CD8-positive, alpha-beta T cell (primary cell): ENCODE measurements at places on chromosomes 1 and 21.

DNA sequence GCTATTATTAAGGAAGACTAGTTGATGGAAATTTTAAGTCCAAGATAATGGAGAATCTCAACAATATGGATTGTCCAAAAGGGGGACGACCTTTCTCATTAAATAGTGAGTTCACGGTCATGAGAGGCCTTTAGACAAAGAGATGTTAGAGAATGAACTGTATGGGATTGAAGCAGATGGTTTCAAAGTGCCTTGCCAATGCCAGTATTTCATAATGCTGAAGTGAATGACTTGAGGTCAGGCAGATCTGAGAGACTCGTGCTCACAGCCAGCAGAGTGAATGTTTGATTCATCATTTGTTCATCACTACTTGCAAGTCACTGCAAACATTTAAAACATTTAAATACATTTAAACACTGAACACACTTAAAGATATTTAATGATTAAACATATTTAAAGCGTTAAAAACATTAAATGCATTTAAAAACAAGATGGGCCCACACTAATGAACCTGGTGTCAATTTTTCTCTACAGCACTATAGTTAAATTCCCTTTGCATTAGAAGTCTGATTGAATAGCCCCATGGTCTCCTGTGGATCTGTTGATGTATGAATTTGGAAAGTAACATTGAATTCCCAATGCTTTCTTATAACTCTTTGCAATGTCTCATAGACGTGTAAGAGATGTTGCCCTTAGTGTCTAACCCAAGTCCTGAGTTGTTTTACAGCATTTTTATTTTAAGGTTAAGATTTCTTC lies 80.7 kb downstream of the TGFB2 start:
- no peak for DNase-seq

- peak; percentile 58 for DNase-seq
Observed at GRCh38 chr1:19462781-19463503, 22.4 kb downstream of the CAPZB start.

DNA sequence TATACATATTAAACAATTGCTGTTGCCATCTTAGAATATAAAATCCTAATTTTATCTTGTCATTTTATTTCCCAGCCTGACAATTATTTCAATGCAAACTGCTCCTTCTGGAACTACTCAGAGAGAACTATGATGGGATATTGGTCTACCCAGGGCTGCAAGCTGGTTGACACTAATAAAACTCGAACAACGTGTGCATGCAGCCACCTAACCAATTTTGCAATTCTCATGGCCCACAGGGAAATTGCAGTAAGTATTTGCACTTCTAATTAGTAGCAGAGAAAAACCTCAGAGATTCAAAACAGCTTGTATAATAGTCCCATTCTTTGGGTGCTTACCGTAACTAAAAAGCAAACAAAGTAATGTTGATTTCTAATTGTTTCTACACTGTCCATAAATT lies 167.2 kb downstream of the ADGRL2 start:
- DNase-seq: no peak

GRCh38 chr1:51313961-51314777 lies 16.2 kb downstream of the TTC39A start:
- DNase-seq: no peak

DNA sequence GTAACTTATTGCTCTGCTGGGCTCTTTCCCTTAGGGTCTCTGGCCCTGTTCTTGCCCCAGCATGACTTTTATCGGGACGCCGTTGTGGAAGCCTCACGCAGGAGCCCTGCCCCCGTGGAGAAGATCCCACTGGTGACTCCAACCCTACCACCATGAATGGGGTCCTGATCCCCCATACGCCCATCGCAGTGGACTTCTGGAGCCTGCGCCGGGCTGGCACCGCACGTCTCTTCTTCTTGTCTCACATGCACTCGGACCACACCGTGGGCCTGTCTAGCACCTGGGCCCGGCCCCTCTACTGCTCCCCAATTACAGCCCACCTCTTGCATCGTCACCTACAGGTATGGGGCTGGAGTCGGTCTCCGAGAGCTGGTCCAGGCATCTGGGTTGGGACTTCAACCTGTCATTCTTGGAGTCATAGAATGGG lies 322 bp downstream of the DCLRE1B start:
- no peak for DNase-seq

GRCh38 chr1:10186331-10187025 lies 23.9 kb upstream of the KIF1B start:
- DNase-seq: no peak

DNA sequence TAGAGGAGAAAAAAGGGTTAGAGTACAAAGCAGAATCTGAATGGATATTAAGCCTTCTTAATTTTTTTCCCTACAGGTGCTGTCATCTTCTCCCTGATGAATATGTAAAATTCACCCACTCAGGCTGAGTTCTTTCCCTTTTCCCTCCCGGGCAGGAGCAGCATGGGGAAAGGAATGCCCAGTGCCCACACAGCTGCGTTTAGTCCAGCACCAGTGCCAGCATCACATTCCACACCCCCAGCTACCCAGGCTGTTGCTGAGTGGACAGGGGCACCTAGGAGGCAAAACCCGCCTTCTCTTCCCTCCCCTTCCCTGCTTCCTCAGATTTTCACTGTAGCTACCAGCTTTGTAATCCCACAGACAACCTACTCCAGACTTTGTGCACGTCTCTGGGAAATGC lies 3.4 kb upstream of the CADM3 start:
- DNase-seq: no peak
